ENCODE measurements at places on chromosomes 16 and 17. TPM values are rescaled to one million over a fixed set of nuclear protein-coding genes. Genes with fewer than 3 reads are reported as not detected.
A peak's percentile ranks its signal among the peaks of the same experiment; 100 is the strongest.

GRCh38 chr17:34378664-34379101 is 15.7 kb upstream of the CCL1 start:
- H3K27ac ChIP-seq: no peak overlapping the region
- peaks cover 15% of the 10 kb centered on the region for H3K4me1 ChIP-seq
- peaks cover 2% of the 10 kb centered on the region for H3K27me3 ChIP-seq

DNA sequence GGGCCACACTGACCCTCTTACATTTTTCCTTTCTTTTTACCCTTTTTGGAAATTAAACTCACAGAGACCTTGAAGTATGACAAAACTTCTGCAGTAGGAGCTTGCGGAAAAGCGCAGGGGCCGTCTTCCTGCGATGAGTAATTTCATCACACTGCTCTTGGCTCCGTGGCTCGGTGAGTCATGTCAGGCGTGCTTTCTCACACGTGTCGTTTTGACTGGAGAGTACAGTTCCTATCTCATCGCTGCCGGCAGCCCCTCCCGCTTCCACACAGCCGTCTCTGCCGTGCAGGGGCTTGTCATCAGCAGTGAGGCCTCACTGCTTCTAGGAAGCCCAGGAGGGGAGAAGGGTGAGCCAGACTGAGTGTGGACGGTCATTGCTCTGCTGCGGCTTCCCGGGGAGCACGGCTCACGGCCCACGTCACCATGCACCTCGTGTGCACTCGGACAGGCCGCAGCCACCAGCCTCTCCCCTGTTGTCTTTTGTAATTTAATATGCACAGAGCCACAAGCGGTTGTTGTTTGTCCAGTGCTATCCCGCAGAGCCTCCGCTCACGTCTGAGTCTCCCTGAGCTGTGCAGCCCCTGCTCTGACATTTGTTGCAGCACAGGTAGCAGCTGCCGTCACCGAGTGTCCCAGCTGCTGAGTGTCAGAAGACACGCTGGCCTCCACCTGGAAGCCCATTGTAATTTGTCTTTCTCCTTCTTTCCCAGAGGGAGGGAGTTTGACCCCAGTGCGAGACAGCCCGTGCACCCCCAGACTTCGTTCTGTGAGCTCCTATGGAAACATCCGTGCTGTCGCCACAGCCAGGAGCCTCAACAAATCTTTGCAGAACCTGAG is 99.4 kb upstream of the CHMP6 start:
- no peak overlapping the region for H3K4me3 ChIP-seq
- H3K36me3 ChIP-seq: no peaks in the 10 kb centered on the region

Gene VMO1
- total RNA-seq: 2.1 TPM

DNA sequence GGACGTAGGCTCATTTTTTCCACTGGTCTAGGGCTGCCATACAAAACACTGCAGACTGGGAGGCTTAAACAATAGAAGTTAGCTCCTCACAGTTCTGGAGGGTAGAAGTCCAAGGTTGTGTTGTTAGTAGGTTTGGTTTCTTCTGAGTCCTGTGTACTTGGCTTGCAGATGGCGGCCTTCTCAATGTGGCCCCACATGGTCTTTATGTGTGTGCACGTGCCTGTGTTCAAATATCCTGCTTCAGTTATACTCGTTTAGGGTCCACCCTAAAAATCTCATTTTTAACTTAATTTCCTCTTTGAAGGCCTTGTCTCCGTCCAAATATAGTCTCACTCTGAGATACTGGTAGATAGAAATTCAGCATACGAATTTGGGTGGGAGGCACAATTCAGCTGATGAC is 542.4 kb downstream of the HAPSTR1 start:
- no peak overlapping the region for H3K27ac ChIP-seq
- H3K4me1 ChIP-seq: no peaks in the 10 kb centered on the region
- DNase-seq: no peak
- H3K4me3 ChIP-seq: no peak overlapping the region
- H3K27me3 ChIP-seq: no peaks in the 10 kb centered on the region

Gene CLEC3A
- total RNA-seq: not detected

DNA sequence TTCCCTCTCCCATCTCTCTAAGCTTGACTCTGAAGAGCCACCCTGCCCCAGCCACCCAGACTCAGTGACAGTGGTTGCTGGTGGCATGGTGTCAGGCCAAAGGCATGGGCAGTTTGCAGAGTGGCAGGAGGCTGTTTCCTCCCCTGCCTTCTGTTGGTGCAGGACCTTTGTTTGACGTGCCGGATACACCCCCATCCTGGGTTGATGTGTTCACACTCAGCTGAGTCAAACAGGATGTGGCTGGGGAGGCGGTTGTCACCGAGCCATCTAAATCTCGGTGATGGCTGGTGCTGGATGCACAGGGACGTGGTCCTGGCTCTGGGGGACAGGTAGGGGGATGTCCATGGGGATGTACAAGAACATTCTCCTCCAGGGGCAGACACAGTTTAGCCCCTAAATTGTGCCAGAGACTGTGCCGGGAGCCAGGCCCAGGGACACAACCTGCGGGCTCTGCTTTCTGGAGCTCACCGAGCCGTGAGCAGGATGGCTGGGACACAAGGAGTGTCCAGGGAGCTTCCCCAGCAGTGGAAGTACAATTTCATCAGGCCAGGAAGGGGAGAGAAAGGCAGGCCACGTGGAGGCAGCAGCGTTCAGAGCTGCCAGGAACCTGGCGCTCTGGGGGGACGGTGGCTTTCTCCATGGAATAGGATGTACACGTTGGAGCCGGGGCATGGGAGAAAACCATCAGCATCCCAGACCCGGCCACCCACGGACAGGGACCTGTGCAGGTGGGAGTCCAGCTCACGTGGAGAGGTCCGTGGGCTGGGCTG is 264.2 kb downstream of the SEC14L1 start:
- H3K36me3 ChIP-seq: no peaks in the 10 kb centered on the region
- H3K4me1 ChIP-seq: peaks cover 18% of the 10 kb centered on the region
- DNase-seq: peak; percentile 69
- no peaks in the 10 kb centered on the region for H3K27me3 ChIP-seq
- no peak overlapping the region for H3K4me3 ChIP-seq

Gene CFAP52
- 28.8 TPM for total RNA-seq

- H3K27ac ChIP-seq: peak overlapping the region; percentile 93
- H3K4me3 ChIP-seq: no peak overlapping the region
- peaks cover 9% of the 10 kb centered on the region for H3K4me1 ChIP-seq
- no peaks in the 10 kb centered on the region for H3K27me3 ChIP-seq
Observed at GRCh38 chr17:4969047-4969550, 1.5 kb upstream of the SPAG7 start.

- H3K36me3 ChIP-seq: no peaks in the 10 kb centered on the region
- no peak overlapping the region for H3K4me3 ChIP-seq
- no peaks in the 10 kb centered on the region for H3K4me1 ChIP-seq
- no peak overlapping the region for H3K27ac ChIP-seq
- no peak for DNase-seq
Observed at GRCh38 chr16:50298075-50298460, 31.7 kb downstream of the ADCY7 start.

- peak; percentile 79 for DNase-seq
- H3K27me3 ChIP-seq: no peaks in the 10 kb centered on the region
- H3K27ac ChIP-seq: peak overlapping the region; percentile 83
- H3K4me1 ChIP-seq: peaks cover 52% of the 10 kb centered on the region
Observed at GRCh38 chr17:57946798-57947358, 8.3 kb downstream of the CUEDC1 start.

Gene SMTNL2
- 10.9 TPM for total RNA-seq

Gene SLC5A11
- total RNA-seq: 1.1 TPM

GRCh38 chr17:27644586-27644985 is 13.6 kb downstream of the LGALS9 start:
- peaks cover 19% of the 10 kb centered on the region for H3K36me3 ChIP-seq
- no peak overlapping the region for H3K4me3 ChIP-seq
- no peak overlapping the region for H3K27ac ChIP-seq
- no peaks in the 10 kb centered on the region for H3K4me1 ChIP-seq
- no peaks in the 10 kb centered on the region for H3K27me3 ChIP-seq

Gene KRT39
- total RNA-seq: not detected

DNA sequence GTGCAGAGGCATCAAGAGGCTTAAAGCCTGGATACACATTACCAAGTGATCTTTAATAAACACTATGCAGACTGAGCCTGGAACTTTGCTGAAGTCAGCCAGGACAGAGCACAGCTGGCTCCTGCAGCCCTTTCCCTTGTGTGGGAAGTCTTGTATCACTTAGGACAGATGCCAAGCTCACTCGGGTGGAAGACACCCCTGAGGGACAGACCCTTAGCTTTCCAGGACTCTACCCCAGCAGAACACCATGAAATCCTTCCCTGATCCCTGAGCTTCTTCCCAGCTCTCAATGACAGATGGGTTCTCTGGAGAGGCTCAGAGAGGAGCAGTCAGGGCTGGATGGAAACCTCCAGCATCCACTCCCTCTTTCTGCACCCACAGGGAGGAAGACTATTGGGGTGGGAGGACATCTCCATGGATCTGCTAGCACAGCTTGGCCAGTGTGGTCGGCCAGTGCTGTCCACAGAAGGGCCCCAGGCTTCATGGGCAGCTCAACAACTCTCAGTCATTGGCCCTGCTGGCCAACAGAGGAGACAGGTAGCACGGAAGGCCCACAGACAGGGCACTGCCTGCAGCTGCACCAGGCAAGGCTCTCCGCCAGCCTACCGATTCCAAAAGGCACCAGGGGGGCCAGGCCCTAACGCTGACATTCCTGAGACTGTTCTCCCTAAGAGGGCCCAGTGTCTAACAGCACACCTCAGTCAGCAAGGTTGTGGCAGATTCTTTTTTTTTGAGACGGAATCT is 15.9 kb downstream of the RAB5C start:
- H3K27me3 ChIP-seq: no peaks in the 10 kb centered on the region
- DNase-seq: peak; percentile 69

DNA sequence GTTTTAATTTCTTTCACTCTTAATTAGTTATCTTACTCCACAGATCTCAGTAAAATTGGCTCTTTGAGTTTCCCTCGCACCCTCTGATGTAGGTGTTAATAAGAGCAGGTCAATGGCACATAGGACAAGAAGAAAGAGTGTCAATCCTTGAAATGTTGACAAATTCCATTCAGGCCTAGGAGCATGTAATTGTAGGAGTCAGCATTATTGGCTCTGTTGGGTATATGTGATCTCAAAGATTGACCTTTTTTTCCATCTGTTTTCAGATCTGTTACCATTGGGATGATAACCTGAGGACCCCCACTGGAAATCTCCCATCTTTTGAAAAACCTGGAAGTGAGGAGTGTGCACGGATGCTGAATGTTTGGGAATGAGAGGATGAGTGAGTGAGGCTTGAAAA is 11.8 kb upstream of the TBKBP1 start:
- no peaks in the 10 kb centered on the region for H3K27me3 ChIP-seq
- DNase-seq: no peak
- no peak overlapping the region for H3K4me3 ChIP-seq
- H3K36me3 ChIP-seq: peaks cover 29% of the 10 kb centered on the region
- no peaks in the 10 kb centered on the region for H3K4me1 ChIP-seq
- no peak overlapping the region for H3K27ac ChIP-seq

GRCh38 chr16:77551357-77551756 is 116.5 kb upstream of the ADAMTS18 start:
- H3K27me3 ChIP-seq: peaks cover 3% of the 10 kb centered on the region
- no peaks in the 10 kb centered on the region for H3K36me3 ChIP-seq
- no peak overlapping the region for H3K4me3 ChIP-seq
- no peaks in the 10 kb centered on the region for H3K4me1 ChIP-seq

Gene ANKFY1
- 58.2 TPM for total RNA-seq

GRCh38 chr16:84999857-85000480 is 11.4 kb downstream of the ZDHHC7 start:
- no peak for DNase-seq
- H3K27me3 ChIP-seq: no peaks in the 10 kb centered on the region
- H3K27ac ChIP-seq: no peak overlapping the region
- H3K4me1 ChIP-seq: peaks cover 15% of the 10 kb centered on the region

Gene PLEKHM1
- 23.0 TPM for total RNA-seq
